ENCODE measurements at places on chromosomes 11 and 22.

- no peak for DNase-seq
These were observed 583 bp upstream of the PKP3 start for GRCh38 chr11:393219-394033.

- no peak for DNase-seq
These were observed 61.7 kb upstream of the FGF3 start for GRCh38 chr11:69880826-69881445.

DNA sequence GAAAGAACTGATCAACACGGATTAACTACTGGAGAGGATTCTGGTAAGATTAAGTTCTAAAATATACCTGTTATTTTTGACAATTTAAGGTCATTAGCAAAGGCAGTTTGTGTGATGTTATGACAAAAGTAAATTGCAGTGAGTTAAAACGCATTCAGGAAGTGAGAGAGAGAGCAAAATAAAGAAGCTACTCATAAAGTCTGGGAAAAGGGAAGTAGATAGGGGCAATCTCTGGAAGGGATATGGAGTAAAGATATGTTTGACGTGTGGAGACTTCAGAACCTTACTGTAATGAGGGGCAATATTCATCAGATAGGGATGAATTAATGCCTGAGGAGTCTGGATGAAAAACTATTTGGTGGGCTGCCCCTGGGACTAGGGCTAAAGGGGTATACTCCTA, 16.8 kb downstream of the OR56B4 start:
- DNase-seq: no peak

- no peak for DNase-seq
These were observed 28.0 kb downstream of the TPST2 start for GRCh38 chr22:26561756-26562417.

- DNase-seq: no peak
These were observed 2.0 kb upstream of the MS4A10 start for GRCh38 chr11:60783141-60783484.

- DNase-seq: no peak
These were observed at the start of gene TENM4 for GRCh38 chr11:79440571-79441460. Gene TENM4 (minus strand): TSS chr11:79441030. CDS start chr11:79069944, 371,086 bp downstream.

DNA sequence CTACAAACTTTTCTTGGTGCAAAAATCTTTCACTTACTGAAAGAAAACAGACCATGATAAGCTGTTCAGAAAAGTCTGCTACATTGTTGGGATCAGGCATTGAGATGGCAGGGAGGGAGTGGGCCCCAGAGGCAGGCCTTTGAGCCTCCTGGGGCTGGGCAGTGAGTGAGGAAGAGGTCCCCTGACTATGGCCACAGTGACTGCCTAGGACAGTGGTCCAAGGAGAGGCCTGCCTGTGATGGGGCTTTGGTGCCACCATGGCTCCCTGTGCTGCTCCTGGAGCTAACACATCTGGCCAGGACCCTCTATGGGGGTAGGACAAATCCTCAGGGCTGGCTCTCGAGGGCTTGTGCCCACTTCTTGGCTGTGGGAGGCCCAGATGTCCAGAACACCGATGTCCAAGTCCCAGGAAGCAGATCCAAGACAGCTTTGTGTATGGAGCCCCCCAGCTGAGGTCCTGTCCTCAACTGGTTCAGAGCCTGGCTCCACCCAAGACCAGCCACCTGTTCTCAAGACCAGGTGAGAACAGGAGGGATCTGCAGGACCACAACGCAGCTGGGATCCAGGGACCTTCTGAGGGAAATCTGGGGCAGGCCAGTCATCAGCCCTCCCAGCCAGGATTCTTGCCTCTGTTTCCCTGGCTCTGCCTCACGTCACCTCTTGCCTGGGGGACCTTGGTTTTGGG, 36.9 kb downstream of the PPM1F start:
- DNase-seq: no peak

DNA sequence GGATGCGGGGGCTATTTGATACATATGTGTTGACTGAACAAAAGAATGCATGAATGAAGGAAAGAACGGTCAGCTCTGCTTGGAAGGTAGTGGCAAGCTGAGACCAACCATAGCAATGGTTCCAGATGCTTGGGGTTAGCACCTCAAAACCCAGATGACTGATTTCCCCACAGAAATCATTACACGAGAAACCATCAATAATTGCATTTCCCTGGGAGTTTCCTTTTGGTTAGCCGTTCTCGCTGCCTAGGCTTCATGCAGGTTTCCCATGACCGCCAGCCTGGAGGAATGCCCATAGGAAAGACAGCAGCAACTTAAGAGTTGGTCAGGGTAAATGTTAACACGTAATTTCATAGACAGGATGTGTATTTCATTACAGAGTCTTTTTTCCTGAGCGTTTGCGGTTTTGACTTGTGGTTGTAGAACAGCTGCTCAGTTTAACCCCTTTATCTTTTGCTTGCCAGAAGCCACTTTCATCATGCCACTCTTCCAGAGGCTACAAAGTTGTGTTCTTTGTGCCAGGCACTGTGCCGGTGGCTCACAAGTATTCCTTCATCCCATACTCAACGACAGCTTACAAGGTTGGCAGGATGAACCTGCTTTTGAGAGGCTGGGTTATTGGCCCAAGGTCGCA, 2.8 kb downstream of the IL17RA start:
- DNase-seq: no peak

- no peak for DNase-seq
These were observed 7.3 kb downstream of the PACSIN2 start for GRCh38 chr22:43007519-43008102.

GRCh38 chr11:78210000-78210608, 21.4 kb downstream of the USP35 start:
- no peak for DNase-seq

DNA sequence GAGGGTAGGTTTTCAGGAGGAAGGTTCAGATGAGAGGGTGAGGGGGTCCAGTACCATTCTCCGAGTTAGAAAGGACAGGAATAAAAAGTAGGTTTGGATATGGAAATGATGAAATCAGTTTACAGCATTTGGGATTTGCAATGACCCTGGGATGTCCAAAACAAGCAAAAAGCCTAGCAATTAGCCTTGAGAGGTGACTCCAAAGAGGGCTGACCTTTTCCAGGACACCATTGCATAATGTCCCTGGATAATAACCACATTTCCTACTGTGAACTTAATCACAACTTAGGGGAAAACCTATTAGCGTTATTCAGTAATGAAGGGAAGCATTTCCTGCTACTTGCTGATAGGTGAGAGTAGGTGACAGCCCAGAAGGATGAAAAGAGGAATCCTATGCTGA, 101.4 kb upstream of the ARHGAP42 start:
- no peak for DNase-seq

GRCh38 chr11:30553521-30554110, 32.5 kb downstream of the MPPED2 start:
- no peak for DNase-seq

DNA sequence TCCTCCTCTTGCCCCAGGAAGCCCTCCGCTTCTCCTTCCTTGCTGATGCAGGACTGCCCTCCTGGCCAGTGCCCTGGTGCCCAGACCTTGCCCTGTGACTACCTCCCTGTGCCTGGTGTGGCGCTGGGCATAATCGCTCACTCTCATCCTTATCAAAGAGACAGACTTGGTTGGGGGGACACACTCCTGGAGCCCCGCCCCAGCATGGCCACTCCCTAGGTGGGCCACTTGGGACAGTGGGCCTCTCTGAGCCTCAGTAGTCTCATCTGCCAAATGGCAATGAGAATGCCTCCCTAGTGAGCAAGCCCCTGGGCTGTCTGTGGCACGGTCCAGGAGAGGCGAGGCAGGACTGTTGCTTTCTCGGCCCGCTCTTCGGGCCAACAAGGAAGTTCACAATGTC, 72.7 kb upstream of the TSPAN18 start:
- DNase-seq: no peak

DNA sequence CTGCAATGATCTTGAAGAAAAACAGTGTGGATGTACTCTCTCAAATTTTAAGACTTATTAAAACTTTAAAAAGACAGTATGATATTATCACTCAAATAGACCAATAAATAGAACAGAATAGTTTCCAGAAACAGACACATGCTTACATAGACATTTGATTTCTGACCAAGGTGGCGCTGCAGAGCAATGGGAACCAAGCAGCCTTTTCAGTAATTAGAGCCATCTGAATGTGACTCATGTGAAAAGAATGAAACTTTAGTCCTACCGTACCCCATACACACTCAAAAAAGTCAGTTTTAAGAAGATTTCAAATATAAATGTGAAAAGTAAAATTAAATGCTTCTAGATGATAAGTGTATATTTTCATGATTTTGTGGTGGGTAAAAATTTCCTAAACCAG, 74.2 kb upstream of the MS4A8 start:
- no peak for DNase-seq

DNA sequence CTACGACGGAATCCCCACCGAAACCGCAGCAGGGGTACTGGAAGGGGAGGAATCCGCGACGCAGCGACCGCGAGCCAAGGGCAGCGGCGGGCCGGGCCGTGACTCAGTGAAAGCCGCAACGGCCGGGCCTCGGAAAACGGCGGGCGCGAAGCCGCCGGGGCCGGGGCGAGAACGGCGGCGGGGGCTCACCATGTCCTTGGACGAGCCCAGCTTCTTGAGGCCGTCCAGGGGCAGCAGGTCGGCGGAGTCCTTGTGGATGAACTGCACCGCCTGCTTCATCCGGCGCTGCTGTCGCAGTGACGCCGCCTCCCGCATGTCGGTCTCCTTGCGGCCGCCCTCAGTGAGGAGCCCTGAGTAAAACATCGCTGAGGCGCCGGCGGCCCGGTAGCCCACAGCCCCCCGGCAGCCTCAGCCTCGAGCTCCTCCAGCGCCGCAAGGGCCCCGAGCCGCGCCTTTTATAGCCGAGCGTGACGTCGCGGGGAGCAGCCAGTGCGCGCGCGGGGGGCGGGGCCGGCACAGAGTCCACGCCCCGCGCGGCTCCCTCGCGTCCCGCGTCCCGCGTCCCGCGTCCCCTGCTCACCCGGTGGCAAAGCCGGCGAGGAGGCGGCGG, at the start of gene NRIP3:
Gene NRIP3, minus strand, starts transcription at position 429 of the 610 bp plus-strand sequence. Its CDS starts 66 bp downstream, at position 363.
- peak; percentile 83 for DNase-seq

- DNase-seq: no peak
These were observed 648 bp downstream of the PAFAH1B2 start for GRCh38 chr11:117144477-117145392.
